Glutamatergic neuron (in vitro differentiated cells): ENCODE measurements at places on chromosomes 4 and X. TPM values are rescaled to one million over a fixed set of nuclear protein-coding genes. Genes with fewer than 3 reads are reported as not detected.

DNA sequence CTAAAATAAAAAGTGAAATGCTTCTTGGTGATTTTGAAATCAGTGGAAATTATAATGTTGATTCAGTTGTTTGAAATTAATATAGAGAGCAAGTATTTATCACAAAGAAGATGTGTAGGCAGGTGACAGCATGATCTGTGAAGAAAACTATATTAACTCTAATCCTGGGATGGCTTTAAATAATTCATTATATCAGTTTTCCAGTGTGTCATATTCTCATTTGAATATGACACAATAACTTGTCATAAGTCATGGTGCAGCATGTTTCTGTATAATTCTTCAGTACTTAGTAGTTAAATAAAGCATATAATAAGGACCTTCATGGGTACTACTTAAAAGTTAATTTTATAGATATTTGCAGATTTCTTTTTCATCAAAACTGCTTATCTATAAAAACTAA is 573.6 kb downstream of the INPP4B start:
- DNase-seq = no peak

DNA sequence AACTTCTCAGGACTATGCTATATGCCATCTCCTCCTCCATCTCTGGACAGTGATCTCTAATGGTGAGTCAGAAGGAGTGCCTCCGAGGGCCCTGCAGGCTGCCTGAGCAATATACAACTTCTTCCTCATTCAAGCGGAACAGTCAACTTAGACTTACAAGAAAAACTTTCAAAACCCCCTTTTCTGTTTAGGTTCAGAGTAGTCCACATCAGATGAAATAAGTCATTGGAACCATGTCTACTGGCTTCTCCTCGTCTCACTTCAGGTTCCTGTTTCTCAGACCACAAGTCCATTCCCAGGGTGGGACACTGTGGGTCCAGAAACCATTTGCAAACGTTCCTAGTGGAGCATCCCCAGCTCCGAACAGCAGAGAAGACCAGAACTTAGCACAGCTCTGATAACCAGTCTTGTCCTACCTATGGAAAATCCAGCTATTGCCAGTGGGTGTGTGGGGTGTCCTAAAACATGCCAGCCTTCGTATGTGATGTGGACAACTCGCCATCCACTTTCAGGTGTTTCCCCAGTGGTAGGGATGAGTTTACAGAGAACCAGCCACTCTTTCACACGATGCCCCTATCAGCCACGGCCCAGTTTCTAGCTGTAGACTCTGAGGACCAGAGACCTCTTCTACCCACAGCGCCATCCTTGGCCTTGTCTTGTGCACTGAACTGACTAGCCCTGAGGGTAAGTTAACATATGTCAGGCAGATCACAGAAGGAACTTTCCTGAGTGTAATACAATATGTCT is 32.7 kb upstream of the NKRF start:
- no peak for DNase-seq

DNA sequence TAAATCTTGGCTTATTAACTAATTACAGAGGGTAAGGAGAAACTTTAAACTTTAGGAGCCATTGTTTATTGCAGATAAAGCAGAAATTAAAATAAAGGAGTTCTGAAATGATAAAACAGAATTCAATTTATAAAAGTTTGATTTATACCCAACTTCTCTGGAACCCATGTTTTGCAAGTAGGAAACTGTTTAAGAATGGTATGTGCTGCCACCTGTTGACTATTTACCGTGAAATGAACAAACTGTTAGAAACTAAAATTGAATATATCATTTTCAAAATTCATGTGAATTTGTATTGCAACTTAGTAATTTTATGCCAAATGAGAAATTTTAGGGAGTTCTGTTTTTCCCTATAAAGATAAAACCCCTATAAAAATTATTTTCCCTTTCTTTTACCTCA is 11.0 kb upstream of the TBC1D8B start:
- no peak for DNase-seq

Gene CYP2U1
- 4.4 TPM for total RNA-seq
